Stromal cell of bone marrow (primary cell): ENCODE measurements at places on chromosomes 3 and 15.
A peak's percentile ranks its signal among the peaks of the same experiment; 100 is the strongest.

DNA sequence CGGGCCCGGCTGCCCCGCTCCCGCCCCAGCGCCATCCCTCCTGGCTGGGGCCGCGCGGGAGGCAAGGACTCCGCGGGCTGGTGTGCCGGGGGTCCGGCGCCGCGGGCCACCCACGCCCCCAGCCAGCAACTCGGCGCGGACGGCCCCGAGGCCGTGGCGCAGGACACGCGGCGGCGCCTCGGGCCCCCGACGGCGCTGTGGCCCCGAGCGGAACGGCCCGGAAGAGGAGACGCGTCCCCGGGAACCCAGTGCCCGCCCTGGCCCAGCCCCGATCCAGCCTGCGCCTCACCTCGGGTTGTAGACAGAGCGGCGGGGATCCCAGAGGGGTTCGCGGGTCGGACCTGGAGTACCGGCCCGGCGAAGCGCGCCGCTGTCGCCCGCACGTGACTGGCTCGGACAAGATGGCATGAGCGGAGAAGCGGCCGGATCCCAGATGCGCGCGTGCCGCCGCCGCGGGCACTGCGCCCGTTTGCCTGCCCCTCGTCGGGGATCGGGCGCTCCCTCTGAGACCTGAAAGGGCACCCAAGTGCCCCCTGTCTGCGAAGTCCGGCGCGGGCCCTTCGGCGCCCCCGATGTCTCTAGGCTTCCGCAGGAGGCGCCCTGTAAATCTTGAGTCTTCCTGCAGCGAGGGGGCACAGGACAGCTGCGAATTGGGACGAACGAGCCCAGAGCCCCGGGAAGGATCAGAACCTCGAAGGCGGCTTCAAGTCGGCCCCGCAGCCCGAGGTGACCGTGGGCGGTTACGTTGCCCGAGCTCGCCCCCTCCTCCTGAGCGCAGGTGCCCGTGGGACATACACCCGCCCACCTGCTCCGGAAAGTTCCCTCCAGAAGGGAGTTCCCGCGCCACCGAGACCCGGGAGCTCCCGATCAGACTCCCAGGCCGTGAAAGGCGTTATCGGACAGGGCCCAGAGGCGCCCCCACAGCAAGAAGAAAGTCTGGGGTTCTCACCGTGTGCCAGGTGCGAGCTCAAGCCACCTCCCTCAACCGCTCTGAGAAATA lies 598 bp upstream of the SFMBT1 start:
- no peak for DNase-seq

GRCh38 chr3:29370476-29371420 lies 89.9 kb downstream of the RBMS3 start:
- DNase-seq = no peak

DNA sequence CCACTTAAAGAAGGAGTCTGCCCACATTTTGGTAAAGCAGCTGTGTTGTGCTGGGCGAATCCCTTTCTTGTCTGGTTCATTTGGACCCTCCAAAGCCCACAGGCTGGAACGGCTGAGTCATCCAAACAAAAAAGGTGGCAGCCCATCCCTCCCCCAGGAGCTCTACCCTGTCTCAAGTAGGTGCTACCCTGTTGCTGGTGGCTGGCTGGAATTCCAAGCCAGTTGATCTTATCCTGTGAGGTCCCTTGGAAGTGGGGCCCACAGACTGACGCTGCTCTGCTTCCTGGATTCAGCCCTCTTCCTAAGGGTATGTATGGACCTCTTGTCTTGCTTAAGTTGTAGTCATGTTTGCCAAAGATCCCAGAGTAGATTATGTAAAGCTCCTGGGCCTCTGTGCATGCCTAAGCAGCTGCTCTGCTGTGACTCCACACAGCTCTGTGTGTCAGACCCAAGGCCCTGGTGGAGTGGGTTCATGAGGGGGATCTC lies 44.5 kb downstream of the CCR1 start:
- no peak for DNase-seq

DNA sequence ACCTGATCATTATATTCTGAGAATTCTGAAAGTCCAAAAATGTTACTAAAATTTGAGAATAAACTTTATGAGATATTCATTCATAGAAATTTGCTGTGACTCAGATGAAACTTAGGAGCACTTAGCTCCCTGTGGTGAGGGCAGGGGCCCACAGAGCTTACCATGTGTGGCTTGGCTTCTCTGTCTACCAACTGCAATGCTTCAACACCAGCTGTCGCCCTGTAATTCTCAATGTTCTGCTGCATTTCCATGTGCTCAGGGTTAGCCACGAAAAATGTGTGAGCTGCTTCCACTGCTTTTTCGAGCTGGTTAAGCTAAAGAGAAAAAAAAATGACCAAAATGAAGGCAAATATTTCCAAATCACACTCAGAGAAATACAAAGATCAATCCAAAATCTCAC lies 125.6 kb downstream of the P3H2 start:
- no peak for DNase-seq

DNA sequence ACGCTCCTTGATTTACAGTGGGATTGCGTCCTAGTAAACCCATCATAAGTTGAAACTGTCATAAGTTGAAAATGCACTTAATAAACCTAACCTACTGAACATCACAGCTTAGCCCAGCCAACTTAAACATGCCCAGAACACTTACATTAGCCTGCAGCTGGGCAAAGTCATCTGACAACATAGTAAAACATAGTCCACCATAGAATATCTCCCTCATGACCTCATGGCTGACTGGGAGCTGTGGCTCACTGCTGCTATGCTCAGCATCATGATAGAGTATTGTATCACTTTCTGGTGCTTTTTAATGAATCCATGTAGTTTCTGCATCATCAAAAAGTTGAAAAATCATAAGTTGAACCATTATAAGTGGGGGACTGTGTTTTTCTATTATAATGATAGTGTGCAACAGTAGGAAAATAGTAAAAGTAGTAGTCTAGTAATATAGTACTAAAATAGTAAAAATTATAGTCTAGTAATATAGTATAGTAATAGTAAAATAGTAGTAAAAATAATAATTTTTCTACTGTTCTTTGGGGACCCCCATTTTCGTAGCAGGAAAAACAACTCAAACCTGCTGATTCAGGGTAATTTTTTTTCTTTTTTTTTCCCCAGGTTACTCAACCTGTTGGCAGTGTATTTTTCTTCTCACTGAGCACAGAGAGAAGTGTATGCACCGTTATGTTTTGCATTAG lies 233.5 kb downstream of the MYRIP start:
- no peak for DNase-seq

DNA sequence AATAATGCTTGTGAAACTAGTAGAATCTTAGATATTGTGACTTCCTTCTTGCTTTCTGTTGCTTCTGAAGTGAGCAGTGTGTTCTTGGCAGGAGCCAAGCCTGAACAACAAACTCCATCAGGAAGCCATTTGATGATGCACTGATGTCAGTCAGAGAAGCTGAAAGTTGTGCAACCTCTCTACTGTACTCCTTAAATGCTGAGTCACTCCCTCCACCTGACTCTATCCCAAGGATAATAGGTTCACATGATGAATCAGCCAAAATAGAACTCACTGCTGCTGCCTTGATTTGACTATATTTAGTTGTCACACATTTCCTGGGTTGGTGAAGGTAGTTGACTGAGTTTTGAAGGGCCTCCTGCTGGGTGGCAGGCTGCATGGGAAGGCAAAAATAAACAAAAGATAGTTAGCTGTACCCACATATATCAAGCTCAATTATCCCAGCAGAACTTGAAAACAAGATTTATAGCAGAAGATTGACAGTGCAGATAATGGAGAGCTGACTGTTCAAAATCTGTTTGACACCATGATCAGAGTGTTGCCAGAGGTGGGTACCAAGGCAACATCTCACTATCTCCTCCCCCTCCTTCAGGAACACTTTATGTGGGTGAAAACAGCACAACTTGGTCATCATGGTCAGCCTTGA lies 328.4 kb upstream of the DPH6 start:
- peak; percentile 91 for DNase-seq

DNA sequence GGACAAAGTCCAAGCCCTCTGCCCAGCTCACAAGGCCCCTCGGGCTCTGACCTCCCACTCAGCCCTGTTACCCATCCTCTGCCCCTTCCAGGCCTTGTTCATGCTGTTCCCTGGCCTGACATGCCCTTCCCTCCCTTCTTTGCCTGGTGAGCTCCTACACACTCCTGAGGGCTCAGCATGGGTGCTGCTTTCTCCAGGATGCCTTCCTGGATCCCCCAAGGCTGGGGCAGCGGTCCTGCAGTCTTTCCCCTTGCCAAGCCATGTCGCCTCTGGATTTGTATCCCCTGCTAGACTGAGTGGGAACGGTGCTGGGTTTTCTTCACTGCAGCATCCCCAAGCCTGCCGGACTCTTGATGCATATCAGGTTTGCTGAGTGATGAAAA lies 35.9 kb downstream of the FAM3D start:
- DNase-seq = no peak

GRCh38 chr15:62812515-62812835 lies 230.1 kb upstream of the TPM1 start:
- DNase-seq = no peak

DNA sequence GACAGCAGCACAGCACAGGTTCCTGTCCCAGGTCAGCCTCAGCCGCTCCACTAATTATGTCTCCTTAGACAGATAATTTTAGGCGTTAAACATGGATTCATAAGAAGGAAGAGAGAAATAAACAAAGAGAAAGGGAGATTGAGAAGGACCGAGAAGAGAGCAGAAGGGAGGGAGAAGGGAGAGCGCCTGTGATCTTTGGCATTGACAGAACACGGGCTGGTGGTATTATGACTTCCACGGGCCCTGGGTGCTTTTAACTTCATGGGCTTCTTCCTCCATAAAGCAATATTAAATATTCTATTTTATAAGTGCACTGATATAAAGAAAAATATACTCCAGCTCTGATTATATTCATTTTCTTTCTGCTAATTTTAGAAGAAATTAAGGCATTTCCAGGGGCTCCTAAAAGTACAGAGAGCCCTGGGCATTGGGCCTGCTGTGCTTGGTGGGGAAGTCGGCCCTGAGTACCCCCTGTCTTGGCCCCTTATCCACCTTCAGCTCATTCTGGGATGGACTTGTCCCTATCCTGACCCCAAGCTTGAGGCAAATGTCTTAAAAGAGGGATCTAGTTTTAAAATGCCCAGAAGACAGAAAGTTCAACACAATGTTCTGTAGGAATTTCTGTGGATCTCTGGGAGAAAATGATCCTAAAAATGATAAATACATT lies 135.3 kb downstream of the MEX3B start:
- no peak for DNase-seq

DNA sequence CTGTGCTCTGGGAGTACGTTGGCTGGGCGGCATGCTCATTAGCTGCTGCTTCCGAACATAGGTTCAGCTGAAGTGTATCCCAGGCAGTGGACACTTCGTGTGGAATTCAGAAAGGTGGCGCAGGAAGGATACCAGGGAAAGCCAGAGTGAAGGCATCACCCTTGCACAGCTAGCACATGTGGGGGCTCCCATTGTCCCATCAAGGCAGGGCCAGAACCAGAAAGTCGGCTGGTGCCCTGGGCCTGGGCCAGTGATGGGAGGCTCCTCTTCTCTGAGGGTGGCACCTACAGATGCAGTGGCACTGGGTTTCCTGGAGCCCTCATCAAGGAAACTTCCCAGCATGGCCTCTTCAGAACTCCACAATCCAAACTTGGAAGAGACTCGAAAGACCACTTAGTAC lies 56.6 kb downstream of the PGPEP1L start:
- no peak for DNase-seq

DNA sequence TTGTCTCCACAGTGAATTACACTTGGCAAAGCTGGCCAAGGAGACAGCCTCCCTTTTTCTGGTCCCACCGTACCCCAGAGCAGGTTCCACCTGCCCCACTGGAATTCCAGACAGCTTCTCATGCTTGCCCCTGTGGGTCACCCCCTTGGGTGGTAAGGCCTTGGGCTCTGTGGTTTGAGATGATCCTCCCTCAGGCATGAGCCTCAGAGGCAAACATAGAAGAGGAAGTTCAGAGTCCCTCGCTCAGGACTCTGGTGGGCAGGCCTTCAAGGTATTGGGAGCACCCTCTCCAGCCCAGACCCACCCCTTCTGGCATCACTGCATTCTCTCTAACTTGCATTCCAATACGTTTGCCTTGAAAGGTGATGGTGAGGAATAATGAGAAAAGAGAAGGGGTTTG lies 17.6 kb upstream of the UBA7 start:
- no peak for DNase-seq

DNA sequence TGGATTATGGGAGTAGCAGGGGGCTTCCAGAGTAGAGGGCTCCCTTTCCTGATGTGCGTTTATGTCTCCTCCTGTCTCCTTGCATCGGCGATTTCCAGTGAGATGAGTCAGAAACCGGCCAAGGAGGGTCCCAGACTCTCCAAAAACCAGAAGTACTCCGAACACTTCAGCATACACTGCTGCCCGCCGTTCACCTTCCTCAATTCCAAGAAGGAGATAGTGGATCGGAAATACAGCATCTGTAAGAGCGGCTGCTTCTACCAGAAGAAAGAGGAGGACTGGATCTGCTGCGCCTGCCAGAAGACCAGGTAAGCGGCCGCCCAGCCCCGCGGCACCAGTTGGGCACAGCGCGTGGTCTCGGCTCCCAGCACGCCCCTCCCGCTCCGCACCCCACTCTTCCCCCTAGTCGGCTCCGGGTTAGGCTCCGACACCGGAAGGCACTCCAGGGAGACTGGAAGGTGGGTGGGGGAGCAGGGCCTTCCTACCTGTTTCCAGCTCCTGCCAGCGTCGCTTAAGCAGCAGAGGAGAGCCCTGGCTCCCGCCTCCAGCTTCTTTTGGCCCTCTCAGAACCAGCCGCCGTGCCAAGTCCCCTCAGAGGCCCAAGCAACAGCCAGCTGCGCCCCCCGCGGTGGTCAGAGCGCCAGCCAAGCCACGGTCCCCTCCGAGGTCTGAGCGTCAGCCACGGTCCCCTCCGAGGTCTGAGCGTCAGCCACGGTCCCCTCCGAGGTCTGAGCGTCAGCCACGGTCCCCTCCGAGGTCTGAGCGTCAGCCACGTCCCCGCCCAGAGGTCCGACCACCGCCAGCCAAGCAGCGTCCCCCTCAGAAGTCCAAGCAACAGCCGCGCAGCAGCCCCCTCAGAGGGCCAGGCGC lies 34.7 kb downstream of the MOBP start:
- no peak for DNase-seq

- no peak for DNase-seq
Observed at GRCh38 chr3:72538070-72538745, 310.0 kb downstream of the SHQ1 start.

DNA sequence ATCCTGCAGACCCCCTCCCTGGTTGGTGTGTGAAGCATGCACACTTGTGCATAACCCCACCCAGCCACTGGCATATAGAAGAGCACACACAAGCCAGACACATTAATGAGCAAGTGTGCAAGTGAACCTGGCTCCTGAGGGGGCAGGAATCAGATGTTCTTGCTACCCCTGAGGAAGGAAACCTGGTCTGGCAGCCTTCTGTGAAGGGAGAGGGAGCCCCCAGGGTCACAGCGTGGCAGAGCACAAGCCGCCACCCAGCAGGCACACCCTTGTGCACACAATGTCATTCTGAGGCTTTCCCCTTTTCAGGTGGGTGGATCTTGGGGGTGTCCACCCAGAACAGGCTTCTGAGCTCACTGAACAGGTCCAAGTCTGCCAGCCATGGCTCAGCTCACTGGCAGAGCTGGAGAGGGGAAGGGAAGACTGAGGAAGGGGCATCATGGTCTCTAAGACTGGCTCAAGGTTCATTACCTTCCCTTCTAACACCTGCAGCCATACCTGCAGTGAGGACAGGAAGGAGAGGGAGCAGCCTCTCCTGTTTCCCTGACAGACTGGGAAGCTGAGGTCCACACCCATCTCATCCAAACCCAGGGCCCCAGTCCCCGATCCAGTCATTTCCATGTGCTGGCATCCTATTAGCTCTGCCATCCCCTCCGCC lies 31.6 kb upstream of the SEMA3F start:
- DNase-seq = no peak
